Activated CD4-positive, alpha-beta T cell treated with anti-CD3 and anti-CD28 coated beads for 4 hours (primary cell): ENCODE measurements at places on chromosomes 3 and 15.

DNA sequence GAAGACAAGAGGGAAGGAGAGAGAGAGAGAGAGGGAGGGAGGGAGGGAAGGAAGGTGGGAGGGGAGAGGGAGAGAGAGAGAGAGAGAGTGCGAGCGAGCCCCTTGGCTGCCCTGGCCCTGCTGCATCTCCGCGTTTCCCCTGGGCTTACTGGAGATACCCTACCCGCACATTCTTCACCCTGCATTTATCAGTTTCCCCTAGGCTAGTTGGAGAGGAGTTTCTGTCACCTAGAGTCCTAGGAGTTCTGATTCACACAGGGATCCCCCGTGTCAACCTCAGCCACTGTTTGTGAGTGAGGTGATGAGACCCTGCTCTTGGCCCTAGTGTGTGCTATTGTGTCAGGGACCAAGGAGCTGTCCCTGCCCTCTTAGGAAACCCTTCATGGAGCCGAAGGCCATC lies 18.7 kb downstream of the BHLHE40 start:
- DNase-seq, result no peak

DNA sequence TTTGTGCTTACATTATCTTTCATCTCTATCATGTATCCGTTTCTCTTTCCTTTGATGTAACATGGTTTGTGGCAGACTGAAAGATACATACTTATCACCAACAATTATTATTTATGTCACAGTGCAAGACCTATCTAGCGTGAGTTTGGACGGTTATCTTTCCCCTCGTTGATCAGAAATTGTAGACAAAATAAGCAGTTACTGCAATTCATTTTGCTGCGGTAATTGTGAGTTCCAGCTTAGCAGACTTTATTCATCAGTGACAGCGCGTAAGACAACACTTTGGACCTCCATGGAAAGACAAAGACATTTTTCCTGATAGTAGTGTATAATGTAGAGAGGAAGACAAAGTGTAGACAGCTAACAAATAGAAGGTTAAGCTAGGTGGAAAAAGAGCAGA lies 51.0 kb upstream of the UTS2B start:
- DNase-seq, result no peak

DNA sequence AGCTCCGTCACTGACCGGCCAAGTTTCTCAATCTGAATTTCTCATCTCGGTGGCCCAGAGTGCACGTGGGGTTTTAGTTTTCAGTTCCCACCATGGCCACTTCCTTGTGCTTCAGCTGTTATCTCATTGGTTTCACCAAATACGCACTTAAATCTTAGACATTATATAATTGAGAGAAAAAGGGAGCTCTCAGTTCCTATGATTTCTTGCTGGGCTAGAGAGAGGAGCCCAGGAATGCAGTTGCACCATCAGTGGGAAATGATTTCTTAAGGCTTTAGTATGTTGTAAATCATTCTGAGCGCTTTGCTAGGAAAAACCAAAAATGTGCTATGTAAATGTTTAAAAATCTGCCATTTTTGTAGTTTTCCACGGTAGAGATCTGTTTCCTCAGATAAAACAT lies 53.2 kb downstream of the OXNAD1 start:
- DNase-seq, result no peak

GRCh38 chr15:45037936-45038335 lies 14.9 kb downstream of the SORD start:
- no peak for DNase-seq

DNA sequence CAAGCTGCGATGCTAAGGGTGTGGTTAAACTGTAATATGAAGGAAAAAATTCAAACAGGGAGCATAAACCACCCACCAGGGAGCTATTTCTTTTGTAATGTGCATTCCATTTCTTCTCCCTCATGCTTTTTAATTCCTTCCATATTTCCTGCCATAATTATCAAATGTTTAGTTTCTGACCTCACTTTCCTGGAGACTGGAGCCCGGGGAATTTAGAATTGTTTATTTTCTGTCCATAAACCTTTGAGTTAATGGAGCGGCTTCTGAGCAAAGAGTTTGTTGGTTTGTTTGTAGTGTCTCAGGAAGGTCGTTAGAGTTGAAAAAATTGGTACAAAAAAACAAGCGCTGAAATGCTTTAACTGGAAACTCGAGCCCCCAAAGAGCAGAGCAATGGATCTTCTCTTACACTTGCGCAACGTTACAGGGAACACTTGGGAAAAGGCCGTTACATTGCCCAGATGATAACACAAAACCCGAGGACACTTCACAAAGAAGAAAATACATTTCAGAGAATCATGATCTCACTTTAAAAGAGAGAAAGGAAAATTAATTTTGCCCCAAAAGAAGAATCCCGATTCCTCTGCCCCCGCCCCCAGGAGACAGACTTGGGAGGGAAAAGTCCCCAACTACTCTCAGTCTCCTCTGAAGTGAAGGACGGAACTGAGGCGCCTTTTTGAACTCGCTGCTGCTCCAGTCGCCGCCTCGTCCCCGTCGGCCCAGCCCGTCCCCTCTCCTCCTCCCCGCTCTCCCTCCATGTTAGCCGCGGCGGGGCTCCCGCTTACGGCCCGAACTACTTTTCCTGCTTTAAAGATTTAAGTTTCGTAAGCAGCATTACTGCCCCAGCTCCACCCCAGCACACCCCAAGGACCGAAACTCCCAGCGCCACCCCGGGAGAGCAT lies 842 bp downstream of the FSTL1 start:
- DNase-seq, result no peak

DNA sequence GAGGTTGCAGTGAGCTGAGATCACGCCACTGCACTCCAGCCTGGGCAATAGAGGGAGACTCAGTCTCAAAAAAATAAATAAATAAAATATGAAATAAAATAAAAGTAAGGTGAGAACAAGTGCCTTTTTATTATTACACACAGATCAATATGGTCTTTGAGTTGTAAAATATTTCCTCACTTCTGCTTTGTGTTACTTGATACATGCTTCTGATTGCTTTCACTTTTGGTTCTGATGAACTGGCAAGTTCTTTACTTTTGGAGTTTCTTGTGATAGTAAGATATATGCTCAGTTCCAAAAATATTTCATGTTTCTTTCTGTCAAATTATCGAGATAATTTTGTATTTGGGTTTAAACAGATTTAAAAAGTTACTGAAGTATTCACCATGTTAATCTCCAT lies 16.6 kb upstream of the GYG1 start:
- DNase-seq, result no peak

- DNase-seq, result no peak
Observed at GRCh38 chr3:147699175-147699838, 290.1 kb downstream of the ZIC1 start.

- DNase-seq, result no peak
Observed at GRCh38 chr3:118267588-118267987, 767.1 kb downstream of the IGSF11 start.

- DNase-seq, result no peak
Observed at GRCh38 chr3:188780193-188781147, 391.3 kb upstream of the TPRG1 start.

DNA sequence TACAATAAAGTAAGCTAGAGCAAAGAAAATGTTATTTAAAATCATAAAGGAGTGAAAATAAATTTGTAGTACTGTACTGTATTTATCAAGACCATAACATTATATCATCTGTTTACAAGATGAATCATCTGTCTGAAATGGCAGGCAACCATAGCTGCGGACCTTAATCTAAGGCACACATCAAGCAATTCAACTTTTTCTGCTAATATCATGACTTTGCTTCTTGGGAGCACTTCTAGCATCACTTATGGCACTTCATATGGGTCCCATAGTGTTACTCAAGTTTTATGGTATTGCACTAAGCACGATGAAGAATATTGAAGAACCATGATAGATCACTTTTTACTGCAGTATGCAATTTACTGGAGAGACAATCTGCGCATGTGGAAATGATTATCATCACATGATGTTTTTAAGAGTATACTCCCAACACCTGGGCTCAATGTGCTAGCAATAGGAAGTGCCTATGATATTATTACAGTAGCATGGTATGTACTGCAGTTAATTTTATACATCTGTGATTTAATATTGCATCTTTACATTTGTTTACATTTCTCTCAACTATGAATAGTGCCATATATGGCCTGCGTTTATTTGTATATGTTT lies 137.7 kb upstream of the NECTIN3 start:
- DNase-seq, result no peak

DNA sequence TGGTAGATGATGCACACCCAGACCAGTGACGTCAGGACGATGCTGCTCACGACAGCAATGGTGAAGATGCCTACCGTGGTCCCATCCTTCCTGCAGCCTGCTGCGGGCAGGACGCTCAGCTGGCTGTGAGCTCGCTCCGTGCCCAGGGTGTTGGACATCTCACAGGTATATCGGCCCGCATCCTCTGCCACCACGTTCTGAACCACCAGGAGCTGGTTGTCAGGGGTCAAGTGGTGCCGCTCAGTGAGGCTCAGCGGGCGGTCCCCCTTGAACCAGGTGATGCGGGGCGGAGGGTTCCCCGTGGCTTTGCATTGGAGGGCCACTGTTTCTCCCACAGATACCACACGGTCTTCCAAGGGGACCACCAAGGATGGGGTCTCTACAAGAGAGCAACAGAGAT lies 117.8 kb downstream of the LRIG1 start:
- no peak for DNase-seq

DNA sequence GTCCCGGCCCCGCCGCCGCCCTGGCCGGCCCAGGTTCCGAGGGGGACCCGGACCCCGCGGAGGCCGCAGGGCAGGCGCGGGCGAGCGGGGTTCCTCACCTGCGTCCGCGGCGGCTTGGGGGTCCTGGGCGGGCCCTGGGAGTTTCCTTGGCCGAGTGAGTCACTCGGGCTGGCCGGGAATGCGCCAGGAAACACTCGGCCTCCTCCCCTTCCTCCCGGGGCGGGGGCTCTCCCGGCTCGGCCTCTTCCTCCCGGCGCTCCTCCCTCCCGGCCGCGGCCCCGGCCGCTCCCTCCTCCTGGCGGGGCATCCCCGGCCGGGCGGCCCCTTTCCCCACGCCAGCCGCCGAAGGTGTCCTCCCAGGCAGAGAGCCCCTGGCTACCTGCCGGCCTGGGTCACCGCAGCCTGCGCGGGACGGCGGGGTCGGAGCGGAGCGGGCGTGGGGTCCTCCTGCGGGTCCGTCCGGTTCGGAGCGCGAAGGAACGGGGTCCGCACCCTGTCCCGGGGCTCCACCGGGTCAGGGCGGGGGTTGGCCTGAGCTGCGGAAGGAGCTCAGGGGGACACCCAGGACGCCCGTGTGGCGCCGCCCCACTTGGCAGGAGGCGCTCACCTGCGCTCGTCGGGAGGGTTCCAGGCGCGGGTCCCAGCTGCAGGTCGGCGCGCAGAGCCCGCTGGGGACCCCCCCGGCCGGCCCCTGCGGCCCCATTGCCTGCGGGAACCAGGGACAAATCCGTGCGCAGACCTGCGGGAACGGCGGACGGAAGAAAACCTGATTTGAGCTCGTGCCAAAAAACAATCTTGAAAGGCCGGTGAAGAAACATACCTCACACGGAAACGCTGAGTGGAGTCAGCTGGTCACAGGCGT lies at the start of gene CYFIP1:
CYFIP1 (minus strand) TSS at position 180 of the 862 bp plus-strand sequence. CDS start 33,083 bp downstream, outside the sequence.
- peak; percentile 14 for DNase-seq

DNA sequence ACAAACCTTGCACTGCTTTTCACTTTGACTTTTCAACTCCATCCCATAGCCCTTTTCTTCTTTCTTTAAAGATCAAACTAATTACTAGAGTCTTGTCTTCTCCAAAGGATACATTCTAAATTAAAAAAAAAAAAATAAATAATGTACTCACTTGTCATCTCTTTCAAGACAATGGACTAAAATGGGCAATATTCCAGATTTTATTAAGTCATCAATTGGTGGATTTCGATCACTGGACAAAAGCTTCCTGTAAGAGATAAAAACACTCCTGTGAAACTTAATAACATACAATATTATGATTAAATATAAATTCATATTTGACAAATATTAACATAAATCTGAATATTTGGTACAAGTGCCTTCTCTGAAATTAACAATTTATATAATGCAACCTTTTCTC lies 34.1 kb downstream of the KPNA4 start:
- DNase-seq, result no peak

- no peak for DNase-seq
Observed at GRCh38 chr3:57093971-57094535, 33.6 kb downstream of the SPATA12 start.

- DNase-seq, result no peak
Observed at GRCh38 chr3:52250122-52250521, 4.6 kb downstream of the PPM1M start.

- no peak for DNase-seq
Observed at GRCh38 chr3:142888481-142889211, at the start of gene PCOLCE2. Gene PCOLCE2, minus strand, starts transcription at chr3:142889083. Its CDS starts 187 bp downstream, at chr3:142888896.

- no peak for DNase-seq
Observed at GRCh38 chr15:78751602-78751979, 59.7 kb downstream of the ADAMTS7 start.

DNA sequence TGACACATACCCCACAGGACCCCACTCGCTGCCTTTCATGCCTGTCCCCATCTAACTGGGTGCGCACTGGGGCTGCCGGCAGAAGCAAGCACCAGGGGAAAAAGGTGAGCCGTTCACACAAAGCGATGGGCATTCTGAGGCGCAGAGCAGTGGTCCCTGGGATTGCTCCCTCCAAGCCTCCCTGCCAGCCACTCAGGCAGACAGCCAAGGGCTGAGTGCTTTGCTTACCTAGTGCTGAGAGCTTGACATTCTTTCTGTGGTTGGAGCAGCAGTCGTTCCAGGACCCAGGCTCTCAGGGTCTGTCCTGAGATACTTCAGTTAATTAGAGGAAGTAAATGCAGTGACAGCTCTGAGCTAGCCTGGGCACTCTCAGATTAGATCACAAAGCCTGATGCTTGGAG lies 5.7 kb downstream of the ESYT3 start:
- DNase-seq, result no peak

DNA sequence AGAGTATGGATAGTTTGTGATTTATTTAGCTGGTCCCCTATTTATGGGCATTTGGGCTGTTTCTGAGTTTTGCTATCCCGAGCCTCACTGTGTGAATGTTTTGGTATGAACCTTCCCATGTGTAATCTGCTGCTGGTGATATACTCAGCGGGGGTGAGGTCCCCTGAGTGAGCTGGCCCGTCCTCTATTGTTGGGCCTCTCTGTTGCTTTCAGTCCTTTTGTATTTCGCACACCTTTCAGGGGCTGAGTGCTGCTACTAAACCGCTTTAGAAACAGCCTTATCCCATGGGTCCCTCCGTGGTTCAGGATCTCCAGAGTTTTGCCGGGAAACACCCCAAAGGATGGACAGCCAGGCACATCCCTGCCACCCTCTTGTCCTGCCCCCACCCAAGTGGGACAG lies 94.5 kb downstream of the WNT7A start:
- DNase-seq, result no peak

DNA sequence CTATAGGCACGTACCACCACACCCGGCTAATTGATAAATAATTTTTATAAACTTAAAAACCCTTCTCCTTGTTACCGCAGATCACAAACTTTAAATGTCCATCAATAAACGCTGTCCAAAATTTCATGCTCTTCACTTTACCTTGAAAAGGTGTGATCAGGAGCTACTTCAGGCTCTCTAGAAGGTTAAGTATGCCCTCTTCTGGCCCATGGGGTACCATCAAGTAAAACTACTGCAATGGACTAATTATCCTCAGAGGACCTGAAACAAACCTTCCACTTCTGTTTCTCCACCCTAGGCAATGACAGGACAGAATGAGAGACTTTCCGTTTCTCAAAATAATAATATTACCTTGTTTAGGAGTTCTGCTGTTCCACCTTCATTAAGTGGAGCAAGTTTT lies 9.2 kb downstream of the LZTFL1 start:
- DNase-seq, result no peak

- no peak for DNase-seq
Observed at GRCh38 chr3:176359211-176359610, 838.1 kb downstream of the TBL1XR1 start.
